ENCODE measurements at places on chromosomes 16 and 17.

- DNase-seq: no peak
Measured at GRCh38 chr16:87615621-87616041, 13.3 kb downstream of the JPH3 start.

GRCh38 chr17:58352596-58353388, 791 bp upstream of the SUPT4H1 start:
- no peak for DNase-seq

GRCh38 chr16:1105888-1106620, 10.0 kb upstream of the C1QTNF8 start:
- DNase-seq: no peak

DNA sequence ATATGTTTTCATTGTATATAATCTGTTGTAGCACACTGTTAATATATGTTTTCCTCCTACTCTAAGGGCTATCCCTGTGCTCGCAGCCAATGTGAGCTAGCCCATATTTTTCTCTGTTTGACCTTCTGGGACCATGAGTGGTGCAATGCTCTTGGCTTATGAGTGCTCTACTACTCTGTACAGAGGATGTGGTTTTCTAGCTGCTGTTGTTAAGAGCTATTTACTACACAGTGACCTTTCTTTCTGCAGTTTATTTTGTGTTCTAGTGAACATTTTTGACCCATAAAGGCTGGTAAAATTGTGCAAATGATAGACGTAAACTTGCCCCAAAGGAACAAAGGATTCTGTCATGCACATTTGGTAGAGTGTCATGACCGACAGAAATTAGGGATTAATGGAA, 84.1 kb upstream of the CPHXL start:
- DNase-seq: no peak

GRCh38 chr16:87233928-87234327, 83.3 kb downstream of the C16orf95 start:
- DNase-seq: no peak

DNA sequence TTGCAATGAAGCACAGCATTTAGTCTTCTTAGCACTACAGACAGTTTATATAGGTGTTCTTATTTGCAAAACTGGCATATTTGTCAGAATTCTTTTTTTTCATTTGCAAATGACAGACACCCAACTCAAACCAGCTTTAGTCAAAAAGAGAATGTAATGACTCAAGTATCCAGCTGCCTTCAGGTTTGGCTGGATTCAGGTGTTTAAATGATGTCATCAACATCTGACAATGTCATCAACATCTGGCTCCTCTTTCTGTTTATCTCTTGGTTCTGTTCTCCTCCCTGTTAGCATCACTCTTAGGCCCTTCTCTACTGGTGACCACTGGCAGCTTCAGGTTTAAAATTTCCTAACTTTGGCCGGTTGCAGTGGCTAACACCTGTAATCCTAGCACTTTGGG, 18.9 kb downstream of the TMC5 start:
- DNase-seq: no peak

GRCh38 chr17:18122990-18123753, 14.6 kb downstream of the MYO15A start:
- DNase-seq: no peak

- no peak for DNase-seq
Measured at GRCh38 chr16:84568066-84568465, 49.8 kb downstream of the COTL1 start.

- DNase-seq: no peak
Measured at GRCh38 chr16:78800523-78800922, 701.1 kb downstream of the WWOX start.

GRCh38 chr17:71899317-71899716, 221.5 kb upstream of the SOX9 start:
- DNase-seq: no peak

DNA sequence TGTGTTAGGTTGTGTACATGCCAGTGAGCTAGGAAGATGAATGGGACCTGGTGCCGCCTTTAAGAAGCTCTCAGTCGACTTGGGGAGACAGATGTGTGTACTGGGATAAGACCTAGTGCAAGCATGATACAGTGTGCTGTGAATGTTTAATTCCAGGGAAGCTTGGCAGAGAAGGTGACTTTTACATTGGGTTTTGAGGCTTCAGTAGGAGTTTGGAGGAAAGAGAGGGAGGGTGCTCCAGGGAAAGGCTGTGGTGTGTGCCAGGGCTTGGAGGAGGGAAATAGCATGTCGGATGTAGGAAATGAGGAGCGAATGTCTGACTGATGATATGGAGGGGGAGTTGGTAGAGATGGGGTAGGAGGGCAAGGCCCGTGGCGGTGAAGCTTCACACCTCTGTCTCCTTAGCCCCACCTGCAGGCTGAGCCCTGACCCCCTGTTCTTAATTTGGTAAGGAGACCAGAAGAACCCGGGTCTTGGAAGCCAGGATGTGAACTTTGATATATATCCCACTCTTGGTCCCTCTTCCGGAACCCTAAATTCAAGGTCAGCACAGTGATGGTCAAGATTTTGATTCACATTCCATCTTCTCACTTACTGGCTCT, 76.6 kb downstream of the PLCG2 start:
- no peak for DNase-seq

GRCh38 chr17:82385559-82386254, 14.1 kb downstream of the UTS2R start:
- DNase-seq: no peak

- DNase-seq: no peak
Measured at GRCh38 chr17:7380855-7381683, at the start of gene TNK1. Gene TNK1 (plus strand): TSS chr17:7381089. CDS start chr17:7382927, 1,838 bp downstream.

- no peak for DNase-seq
Measured at GRCh38 chr17:81903415-81903831, 1.4 kb downstream of the NPB start.

DNA sequence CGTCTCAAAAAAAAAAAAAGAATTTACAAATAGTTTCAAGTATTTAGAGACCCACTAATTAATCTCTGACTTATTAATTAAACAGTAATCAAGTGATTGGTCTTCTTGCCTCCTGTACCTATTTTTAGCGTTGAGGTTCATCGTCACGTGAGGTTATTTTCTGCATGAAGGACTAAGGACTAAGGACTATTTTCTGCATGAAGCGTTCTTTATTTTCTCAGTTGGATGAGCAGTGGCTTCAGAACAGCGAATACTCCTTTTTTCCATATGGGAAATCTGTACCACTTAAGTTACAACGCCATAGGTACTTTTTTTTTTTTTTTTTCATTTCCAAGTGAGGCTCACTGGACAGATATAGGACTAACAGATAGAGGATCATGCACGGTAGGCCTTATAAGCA, 224.9 kb downstream of the CNTNAP4 start:
- DNase-seq: no peak

DNA sequence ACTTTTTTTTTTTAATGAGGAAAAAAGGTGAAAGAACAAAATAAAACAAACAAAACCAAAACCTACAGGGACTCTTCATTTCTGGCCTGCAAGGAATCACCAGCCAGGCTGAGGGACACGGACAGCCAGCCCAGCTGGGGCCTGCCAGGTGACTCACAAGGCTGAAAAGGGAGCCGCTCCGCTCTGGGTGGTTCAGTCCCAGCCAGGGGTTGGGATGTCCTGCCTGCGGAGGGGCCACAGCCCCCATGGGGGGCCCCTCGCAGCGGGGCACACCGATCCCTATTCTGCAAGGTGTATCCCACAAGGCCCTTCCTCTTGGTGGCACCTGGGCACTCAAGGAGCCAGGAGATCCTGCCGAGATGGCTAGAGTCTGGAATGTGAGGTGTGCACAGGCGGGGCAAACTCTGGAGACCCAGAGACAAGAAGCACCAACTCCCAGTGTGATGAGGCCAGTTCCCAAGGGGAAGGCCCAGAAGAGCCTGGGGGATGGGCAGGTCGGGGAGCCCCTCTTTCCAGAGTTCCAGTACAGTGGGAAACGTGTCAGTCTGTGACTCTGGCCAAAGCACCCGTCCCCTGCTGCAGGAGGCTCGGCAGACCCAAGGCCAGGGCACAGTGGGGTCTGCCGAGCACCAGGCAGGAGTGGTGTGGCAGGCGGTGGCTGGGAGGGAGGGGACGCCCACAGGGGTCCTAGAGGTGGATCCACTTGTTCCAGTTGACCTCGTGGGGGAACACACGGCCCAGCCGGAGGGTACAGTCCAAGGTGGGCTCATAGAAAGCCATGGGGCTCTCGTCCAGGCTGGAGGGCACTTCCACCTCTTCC, 58.9 kb downstream of the IL21R start:
- DNase-seq: no peak

GRCh38 chr16:51107742-51108141, 43.3 kb downstream of the SALL1 start:
- DNase-seq: no peak

DNA sequence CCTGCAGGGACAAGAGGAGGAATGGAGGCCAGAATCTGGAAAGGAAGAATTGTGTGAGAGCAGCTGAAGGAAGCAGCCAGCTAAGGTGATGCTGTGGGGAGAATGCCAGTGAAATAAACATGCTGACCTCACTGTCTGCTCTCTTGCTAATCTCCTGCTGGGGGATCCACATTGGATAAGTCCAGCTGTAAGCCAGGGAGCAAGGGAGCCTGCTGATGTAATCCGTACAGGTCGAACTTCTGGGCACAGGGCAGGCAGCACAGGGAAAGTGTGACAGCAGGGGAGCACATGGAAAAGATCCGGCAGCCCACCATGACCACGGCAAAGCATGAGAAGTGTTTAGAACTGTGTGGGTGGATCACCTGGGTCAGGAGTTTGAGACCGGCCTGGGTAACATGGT, 7.5 kb upstream of the XPO6 start:
- DNase-seq: no peak

DNA sequence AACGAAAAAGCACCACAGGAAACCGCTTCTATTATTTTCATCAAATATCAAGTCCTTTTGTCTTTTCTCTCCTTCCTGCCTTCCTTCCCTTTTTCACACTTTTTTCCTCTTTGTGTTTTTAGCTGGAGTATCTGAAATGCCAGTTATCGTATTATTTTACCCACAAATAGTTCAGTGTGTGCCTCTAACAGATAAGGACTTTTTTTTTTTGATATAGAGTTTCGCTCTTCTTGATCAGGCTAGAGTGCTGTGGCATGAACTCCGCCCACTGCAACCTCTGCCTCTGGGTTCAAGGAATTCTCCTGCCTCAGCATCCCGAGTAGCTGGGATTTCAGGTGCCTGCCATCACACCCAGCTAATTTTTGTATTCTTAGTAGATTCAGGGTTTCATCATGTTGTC, 10.7 kb downstream of the DNAAF1 start:
- DNase-seq: no peak

DNA sequence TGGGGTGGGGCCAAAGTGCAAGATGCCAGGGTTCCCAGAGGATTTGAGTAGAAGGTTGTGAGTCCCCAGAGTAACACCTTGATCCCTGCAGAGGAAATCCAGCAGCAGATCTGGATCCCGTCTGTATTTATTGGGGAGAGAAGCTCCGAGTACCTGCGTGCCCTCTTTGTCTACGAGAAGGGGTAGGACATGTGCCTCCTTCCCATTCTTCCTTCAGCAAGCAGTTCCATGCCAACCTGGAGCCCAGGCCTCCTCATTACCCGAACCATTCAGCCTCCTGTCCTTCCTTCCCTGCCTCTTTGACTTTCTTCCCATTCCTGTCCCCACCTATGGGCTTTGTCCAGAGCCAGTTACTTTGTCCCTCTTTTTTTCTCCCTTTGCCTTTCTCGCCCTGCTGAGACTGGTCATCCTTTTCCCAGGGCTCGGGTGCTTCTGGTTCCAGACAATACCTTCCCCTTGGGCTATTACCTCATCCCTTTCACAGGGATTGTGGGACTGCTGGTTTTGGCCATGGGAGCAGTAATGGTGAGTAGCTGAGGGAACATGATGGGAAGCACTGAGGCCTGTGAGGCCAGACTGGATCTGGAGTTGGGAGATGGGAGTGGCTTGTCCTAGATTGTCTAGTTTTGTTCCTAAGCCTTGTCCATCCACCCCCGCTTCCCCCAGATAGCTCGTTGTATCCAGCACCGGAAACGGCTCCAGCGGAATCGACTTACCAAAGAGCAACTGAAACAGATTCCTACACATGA, 2.9 kb downstream of the RNF167 start:
- DNase-seq: no peak

Data from NCI-H524 treated with DMSO at 0.1 percent for 48 hours (cell line).